Activated CD4-positive, CD25-positive, alpha-beta regulatory T cell (primary cell): ENCODE measurements at places on chromosomes 16 and 17.

GRCh38 chr16:25031132-25031440 lies 15.9 kb upstream of the ARHGAP17 start:
- DNase-seq = no peak

GRCh38 chr17:253091-253846 lies 71.8 kb upstream of the DOC2B start:
- no peak for DNase-seq

- DNase-seq = no peak
These were observed 22.2 kb downstream of the CARD14 start for GRCh38 chr17:80191865-80192661.

DNA sequence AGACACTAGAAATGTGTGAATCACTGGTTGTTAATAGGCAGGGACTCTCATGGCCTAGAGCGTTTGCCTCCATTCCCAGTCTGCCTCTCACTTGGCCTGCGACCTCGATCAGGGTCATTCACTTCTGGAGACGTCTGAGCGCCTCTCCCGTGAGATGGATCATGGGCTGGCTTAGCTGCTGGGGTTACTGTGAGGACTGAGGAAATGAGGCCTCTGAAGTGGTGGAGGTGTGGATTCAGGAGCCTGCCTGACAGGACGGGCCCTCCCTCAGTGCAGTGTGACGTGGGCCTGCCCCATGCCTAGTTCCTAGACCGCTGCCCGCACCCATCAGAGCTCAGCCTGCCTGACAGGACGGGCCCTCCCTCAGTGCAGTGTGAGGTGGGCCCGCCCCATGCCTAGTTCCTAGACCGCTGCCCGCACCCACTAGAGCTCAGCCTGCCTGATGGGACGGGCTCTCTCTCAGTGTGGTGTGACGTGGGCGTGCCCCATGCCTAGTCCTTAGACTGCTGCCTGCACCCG lies 61.9 kb downstream of the BANP start:
- no peak for DNase-seq

- DNase-seq = no peak
These were observed 130.3 kb upstream of the RBBP6 start for GRCh38 chr16:24409045-24409444.

DNA sequence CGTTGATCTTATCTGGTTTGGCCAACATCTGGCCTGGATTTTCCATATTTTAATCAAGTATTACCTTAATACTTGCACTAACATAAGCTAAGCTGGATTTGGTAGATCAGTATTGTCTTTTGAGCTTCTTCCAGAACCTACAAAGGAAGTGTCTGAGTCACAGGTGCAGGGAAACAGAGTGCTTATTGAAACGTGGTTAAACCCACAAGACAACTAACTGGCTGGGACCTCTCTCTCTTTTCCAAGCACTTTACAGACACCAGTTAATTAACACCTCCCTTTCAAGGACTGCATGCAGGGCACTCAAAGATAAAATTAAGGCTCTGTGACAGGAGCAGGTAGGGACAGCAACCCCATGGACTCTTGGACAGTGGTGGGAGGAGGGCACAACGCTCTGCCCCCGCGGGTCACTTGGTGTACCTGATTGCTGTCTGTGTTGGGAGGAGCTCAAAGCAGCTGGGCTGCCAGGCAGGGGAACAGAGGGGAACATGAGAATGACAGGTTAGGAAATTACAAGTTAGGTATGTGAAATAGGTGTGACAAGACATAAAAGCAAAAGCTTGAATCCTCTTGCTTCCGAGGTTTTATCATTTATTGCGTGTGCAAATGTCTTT lies 133.7 kb upstream of the MON1B start:
- DNase-seq = no peak

DNA sequence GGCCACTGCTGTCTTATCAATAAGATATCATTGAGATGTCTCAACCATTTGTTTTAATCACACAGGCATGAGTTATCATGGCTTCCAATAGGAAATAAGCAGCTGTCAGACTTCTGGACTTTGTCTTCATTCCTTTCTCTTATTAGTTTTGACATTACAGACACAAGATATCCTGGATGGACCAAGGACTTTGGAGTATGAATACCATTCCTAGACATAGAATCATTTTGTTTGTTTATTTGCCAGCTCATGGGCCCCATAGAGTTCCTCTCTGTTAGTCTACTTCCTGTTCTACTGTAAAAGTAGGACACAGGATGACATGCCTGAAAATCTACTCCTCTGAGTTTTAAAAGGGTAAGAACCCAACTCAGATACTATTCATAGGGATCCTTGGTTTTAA lies 77.7 kb upstream of the KCNJ16 start:
- no peak for DNase-seq
